ENCODE measurements at places on chromosomes 11 and 22.
A peak's percentile ranks its signal among the peaks of the same experiment; 100 is the strongest.

DNA sequence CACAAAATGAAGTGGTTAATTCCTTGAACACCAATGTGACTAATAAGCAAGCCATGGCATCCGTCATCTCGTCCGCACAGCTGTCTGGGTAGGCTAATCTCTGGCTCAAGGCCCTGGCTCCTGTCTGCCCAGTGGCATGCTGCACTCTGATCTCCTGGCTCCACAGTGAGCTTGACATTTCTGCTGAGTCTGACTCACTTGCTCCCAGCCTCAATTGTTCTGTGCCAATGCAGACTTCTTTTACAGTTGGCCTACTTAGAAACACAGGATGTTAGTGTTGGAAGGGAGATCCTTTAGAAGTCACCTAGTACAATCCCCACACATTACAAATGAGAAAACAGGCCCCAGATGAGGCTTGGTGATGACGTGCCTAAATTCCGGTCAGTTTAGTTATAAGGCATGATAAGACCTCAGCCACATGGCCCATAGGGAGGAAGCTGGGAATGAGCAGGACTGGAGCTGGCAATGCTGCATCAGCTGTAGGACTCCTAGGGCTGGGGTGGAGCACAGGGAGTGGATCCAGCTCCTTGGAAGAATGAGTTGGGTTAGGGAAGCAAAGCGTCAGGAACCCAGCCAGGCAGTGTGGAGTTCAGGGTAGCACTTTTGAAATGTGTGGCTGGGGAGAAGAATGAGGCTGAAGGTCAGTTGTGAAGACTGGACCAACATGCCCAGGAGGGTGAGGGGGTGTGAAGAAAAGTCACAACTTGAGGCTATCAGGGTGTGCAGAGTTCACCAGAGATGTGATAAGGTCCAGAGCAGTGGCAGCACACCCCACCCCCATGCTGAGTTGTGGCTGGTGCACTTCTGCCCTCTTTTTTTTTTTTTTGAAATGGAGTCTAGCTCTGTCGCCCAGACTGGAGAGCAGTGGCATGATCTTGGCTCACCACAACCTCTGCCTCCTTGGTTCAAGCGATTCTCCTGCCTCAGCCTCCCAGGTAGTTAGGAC, 70.2 kb upstream of the EED start:
- no peak for DNase-seq

GRCh38 chr22:27715106-27715505, 86.5 kb downstream of the MN1 start:
- no peak for DNase-seq

DNA sequence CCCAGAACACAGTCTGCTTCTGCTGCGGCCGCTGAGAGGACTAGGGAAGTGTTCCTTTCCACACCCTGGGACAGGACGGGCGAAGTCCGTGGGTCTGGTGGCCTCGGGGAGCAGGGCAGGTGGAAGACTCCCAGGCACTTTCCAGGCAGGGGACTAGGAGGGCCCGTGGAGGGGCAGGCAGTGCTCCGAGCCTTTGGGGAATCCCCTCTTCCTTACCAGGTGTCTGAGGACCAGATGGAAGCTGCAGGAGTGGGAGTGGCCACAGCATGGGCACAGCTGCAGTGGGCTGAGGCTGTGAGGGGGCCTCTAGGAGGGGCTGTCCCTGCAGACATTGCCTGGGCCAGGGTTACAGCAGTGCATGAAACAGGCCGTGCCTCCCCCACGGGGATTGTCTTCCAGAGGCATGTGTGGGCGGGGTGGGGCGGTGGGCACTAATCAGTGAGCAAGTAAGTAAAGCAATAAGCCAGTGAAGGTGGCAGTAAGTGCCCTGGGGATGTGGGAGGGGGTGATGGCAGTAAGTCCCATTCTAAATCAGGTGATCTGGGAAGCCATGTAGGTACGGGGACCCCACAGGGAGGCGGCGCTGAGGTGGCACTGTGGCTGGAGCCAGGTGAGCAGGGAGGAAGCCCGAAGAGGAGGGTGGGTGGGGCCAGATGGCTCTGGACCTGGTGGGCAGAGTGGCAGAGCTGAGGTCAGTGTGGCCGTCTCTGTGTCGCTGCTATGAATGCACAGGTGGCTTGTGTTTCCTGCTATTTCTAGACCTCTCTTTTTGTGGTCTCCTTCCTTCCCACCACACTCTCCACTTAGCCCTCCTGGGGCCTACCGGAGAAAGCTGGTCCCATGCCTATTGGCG, 66.4 kb downstream of the CTTN start:
- no peak for DNase-seq

- DNase-seq = no peak
Measured at GRCh38 chr11:10201343-10201742, 92.7 kb downstream of the SBF2 start.

- DNase-seq = no peak
Measured at GRCh38 chr11:92767416-92767815, 202.0 kb upstream of the MTNR1B start.

DNA sequence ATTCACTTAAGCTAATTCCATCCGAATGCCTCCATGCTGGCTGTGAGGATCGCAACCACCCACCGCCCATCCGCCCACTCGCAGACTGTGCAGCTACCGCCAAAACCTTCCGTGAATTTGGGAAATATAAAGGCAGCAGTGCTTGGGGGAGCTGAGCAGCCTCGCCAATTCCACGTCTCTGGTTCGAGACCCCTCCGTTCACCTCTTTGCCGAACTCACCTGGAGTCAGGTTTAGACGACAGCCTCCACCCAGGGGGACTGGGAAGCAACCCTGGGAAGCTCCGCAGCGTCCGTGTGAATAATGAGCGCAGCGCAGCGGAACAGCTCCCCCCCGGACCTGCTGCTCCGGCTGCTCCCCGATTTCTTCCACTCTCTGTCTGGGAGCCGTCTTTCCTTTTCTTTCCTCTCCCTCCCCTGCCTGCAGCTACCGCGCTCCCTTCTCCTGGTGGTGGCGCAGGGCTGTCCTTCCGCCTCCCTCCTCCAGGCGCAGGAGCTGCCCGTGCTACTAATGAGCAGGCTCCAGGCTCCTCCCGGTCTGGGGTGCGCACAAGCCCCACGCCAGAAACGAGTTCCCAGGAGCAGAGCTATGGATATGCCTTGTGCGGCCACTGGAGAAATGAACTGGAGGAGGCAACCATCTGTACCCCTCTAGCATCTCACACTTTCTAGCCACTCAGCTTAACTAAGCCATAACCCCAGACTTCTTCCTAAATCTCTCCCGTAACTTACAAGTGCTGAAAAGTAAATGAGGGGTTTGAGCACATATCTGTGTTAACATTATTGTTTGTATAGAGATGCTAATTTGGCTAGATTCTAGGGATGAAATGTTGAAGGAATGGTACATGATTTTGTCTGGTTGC, 107.3 kb downstream of the XKR3 start:
- no peak for DNase-seq

- no peak for DNase-seq
Measured at GRCh38 chr11:4030197-4030596, 64.4 kb upstream of the RRM1 start.

DNA sequence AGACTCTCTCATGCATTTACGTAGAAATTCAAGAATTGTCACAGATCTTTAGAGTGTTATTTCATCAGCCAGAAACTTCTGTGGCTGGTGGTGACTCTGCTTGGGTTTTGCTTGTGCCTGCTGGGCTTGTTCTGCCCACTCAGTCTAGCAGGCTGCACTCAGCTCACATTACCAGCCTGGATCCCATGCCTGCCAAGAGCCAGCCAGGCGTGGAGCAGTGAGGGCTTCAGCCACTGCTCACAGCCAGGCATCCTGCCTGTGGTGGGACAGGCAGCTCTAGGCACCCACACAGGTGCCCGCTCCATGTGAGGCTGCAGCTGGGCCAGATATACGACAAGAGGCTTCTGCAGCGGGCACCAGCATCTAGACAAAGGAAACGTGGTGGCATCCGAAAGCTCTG, 1213.3 kb upstream of the RAG2 start:
- no peak for DNase-seq

DNA sequence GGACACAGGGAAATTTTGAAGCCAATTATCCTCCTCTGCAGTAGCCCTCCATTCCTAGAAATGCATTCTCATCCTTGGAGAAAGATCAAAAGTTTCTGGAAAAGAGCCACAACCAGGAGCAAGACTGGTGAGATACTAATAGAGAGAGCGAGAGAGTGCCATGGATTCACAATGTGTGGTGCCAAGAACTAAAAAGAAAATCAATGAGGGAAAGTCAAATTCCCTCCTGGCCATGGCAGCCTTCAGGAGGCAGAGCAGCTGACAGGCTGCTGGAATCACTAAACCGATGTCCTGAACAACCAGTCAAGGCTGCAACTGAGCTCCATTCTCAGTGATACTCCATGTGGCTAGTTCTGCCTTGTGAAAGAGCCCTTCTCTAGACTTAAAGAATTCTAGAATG, 561.0 kb downstream of the SOX6 start:
- DNase-seq = no peak

GRCh38 chr11:70290361-70291065, 20.0 kb downstream of the PPFIA1 start:
- no peak for DNase-seq

DNA sequence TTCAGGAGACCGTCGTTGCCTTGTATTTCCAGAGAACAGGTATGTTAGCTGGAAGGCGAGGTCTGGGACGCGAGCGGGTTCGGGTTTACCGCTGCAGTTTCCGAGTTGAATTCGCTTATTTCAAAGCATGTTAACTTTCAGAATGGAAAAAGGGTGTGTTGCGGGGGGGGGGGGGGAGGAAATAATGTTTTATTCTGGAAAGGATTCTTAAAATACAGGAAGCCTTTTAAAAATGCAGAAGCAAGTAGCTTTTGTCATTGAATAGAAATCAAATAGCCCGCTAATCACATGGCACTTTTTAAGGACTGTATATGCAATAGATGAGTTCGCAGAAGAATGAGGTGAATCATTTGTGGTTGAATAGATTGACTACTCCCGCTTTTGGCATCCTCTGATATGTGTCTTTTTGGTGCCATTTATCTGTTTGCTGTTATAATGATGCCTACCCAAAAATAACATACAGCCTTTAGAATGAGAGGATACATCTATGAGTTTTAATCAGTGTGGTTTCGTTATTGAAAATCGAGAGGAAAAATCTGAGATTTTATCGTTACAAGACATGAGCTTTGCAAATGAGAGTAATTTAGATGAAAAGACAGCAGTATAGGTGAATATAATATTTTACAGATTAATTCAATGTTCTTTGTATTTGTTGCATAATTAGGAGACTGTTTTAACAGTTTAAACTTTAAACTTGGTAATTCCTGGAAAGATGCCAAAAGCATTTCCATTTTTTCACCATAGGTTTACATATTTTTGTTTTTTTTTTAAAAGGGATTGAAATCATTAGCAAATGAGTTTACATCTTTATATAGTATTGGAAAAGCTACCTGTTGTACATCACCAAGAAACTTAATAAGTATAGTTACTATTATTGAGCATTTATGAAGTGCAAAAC, 1.7 kb downstream of the PDE3B start:
- DNase-seq = peak; percentile 10

- no peak for DNase-seq
Measured at GRCh38 chr11:125407046-125407445, 89.0 kb downstream of the FEZ1 start.

GRCh38 chr11:128532016-128532571, 55.3 kb downstream of the ETS1 start:
- DNase-seq = no peak

DNA sequence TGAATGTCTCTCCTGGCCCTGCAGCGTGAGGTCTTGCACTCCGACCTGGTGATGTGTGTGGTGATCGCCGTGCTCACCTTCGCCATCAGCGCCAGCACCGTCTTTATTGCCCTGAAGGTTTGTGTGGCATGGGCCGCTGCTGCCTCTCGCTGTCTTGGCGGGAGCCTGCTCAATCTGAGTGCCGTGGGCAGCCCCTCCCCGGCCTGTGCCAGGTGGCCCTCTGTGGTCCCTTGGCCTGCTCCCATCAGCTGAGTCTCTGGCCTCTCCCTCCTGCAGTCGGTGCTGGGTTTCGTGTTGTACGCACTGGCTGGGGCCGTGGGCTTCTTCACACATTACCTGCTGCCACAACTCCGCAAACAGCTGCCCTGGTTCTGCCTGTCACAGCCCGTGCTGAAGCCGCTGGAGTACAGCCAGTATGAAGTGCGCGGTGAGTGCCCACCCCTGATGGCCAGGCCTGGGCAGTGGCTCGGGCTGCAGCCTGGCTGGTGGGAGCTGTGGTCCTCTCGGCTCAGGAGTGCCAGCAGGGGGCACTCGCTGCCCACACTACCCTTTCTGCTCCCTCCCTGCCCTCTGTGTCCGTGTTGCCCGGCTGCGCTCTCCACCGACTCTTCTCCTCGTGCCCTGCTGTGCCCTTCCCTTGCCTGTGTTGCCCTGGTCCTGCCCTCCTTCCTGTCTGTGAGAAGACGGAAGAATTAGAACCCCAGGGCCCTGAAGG, 10.2 kb downstream of the PCNX3 start:
- peak; percentile 16 for DNase-seq

DNA sequence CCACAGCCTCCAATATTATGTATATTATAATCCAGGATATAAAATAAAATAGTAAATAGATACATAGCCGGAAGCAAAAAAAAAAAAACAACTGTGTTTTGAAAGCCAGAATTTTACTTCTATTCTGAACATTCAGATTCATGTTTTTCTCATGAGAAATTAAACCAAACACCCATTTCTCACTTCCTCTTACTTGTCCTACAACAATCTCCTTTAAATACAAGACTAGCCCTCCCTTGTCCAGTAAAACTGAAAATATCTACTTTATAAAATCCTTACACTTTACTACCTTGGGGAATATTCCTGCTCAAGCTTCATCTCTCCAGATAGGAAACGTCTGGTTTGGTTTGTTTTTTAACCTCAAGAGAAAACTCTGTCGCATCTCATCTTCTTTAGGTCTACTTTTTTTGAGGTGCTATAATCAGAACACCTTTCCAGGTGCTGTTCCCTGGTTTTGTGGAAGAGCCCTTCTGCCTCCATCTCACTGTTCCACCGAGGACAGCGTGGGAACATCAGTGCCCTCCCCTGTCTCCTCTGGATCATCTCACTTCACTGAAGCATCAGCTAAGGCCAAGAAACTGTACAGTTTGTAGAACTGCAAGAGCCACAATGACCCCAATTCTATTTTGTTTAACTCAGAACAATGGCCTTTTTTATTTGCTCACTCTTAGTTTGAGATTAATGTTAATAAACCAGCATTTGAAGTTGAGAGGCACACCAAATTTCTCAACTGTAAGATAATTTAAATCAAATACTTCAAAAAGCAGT, 82.0 kb upstream of the ARHGAP32 start:
- DNase-seq = no peak
